ENCODE measurements at places on chromosomes 1 and 21.

GRCh38 chr1:208653426-208653825 lies 409.2 kb upstream of the PLXNA2 start:
- no peak for DNase-seq

- DNase-seq, result no peak
Observed at GRCh38 chr21:36882776-36883175, 83.7 kb downstream of the HLCS start.

DNA sequence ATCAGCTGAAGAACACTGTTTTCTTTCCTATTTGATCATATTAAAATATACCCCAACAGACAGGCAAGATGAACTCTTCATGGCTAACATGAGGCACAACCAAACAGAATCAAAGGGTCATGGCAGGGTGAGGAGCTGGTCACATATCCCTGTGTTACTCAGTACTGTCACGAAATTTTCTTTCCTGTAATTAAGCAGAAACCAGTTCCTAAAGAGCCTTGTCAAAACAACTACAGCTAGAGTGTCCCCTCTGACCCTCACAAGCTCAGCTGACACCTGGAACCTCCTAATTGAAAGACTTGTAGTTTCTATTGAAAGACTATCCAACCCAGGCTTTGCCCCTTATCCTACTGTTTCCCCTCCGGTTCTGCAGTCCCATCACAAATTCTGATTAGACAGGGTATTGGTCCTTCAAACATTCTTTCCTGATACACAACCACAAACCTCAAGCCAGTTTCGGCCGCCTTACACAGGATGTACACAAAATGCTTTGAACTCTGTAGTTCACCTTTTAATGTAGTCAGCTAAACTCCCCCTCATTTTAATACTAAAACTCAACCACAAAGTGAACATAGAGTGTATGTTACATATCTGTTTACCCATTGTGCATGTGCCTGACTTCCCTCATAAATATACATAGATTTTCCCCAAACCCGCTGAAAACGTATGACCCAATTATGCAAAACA lies 651.9 kb downstream of the MRPL39 start:
- DNase-seq, result no peak

- no peak for DNase-seq
Observed at GRCh38 chr1:55155522-55155921, 59.6 kb downstream of the USP24 start.

GRCh38 chr1:228305721-228306152 lies 97.9 kb downstream of the OBSCN start:
- DNase-seq, result no peak

DNA sequence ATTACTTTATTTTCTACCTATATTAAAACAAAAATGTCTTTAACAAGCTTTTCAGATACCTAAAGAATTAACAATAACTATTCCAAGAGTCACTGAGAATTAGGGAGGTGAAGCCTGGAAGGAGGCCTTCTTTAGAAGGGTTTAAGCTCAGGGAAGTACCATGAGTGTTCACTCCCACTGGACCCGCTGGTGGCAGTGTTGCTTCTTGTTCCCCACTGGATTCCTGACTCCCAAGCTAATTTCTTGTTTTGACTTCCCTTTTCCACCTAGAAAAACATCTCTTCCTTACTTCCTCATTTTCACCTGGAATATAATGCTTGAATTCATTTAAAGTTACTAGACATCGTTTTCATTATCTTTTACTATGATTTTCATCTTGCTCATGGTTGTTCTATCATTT lies 264.2 kb downstream of the HMCN1 start:
- no peak for DNase-seq

DNA sequence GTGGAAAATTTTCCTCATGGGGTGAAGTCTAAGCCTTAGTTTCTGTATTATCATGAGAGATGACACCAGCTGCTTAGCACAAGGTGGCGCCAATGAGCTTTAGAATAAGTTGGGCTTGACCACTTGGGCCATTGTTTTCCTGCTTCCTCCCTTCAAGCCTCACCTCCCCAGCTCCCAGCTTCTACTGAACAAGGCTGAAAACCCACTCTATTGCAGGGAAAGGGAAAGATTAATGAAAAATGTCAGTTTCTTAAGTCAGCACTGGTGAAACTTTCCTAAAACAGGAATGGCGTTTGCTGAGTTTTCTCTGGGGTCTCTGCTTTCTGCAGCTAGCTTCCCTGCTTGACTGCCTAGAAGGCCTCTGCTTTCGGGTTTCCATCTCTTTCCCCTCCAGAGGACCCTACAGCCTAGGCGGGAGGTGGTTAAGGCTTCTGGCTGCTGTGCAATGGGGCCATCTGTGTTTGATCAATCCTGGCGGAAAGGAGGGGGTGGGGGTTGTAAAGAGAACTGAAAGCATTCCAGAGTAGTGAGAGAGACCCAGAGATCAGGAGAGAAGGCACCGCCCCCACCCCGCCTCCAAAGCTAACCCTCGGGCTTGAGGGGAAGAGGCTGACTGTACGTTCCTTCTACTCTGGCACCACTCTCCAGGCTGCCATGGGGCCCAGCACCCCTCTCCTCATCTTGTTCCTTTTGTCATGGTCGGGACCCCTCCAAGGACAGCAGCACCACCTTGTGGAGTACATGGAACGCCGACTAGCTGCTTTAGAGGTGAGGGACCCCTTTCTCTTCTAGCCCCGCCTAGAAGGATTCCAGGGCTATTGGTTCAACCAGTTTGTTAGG lies at the start of gene OLFML3:
Gene OLFML3, plus strand, starts transcription at position 612 of the 840 bp plus-strand sequence. Its CDS starts 43 bp downstream, at position 655.
- no peak for DNase-seq

GRCh38 chr1:39044762-39045161 lies 18.6 kb downstream of the NDUFS5 start:
- no peak for DNase-seq

DNA sequence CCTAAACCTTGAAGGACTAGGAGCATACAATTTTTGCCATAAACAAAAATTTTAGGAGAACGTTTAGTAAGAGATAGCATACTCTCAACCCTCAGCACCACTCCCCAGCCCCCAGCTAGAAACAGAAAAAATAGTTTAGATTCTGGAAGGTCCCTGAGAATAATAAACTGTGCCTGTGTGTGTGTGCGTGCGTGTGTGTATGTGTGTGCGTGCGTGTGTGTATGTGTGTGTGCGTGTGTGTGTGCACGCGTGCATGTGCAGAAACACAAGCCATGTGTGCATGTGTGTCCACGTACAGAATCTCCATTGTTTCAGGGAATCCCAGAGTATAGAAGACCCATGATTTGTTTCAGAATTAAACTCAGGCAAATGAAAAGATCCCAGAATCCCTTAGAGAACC lies 62.6 kb downstream of the CASQ2 start:
- DNase-seq, result no peak

- no peak for DNase-seq
Observed at GRCh38 chr1:111242805-111243523, 15.5 kb downstream of the CHI3L2 start.

DNA sequence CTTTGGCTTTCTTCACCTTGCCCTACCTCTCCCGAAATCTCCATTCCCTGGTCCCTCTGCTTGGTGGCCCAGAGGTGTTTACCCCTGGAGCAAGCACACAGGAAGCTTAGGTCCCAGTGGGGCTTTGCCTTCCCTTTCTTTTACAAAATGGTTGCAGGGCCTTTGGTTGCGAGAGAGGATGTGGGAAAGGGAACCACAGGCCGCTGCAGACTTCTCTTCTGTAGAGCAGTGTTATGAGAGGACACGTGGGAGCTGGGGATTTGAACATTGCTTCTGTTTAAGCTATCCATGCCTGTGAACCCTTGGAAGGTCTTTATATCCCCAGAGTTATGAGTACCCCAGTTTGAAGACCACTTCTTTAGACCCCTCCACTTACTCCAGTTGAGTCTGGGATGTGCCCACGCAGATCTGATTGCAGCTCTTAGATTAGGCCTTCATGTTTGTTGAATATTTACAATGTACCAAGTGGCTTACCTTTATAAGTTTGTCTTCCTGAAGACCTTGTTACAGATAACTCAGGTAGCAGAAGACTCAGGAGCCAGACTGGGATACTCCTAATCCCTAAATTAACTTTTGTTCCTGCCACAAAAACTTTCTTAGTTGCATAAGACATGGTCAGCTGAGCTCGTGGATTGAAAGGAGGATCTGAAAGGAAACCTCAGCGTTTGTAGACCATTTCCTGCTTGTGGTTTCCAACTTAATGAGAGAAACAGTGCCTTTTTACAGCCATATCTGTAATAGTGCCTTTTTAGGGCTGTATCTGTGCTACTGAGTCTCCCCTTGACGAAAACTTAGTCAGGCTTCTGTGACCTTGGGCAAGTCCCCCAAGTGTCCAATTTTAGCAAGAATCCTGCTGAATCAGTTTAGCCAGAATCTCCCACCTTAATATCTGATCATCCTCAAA lies 21.9 kb upstream of the IVNS1ABP start:
- DNase-seq, result no peak

GRCh38 chr1:53734650-53735211 lies 4.2 kb downstream of the GLIS1 start:
- no peak for DNase-seq

GRCh38 chr1:163565166-163565565 lies 243.4 kb downstream of the NUF2 start:
- DNase-seq, result no peak

- no peak for DNase-seq
Observed at GRCh38 chr1:15742339-15742801, at the start of gene TMEM82. TSS of gene TMEM82 (plus strand) at chr1:15742499. CDS start at chr1:15742560, 61 bp downstream.

DNA sequence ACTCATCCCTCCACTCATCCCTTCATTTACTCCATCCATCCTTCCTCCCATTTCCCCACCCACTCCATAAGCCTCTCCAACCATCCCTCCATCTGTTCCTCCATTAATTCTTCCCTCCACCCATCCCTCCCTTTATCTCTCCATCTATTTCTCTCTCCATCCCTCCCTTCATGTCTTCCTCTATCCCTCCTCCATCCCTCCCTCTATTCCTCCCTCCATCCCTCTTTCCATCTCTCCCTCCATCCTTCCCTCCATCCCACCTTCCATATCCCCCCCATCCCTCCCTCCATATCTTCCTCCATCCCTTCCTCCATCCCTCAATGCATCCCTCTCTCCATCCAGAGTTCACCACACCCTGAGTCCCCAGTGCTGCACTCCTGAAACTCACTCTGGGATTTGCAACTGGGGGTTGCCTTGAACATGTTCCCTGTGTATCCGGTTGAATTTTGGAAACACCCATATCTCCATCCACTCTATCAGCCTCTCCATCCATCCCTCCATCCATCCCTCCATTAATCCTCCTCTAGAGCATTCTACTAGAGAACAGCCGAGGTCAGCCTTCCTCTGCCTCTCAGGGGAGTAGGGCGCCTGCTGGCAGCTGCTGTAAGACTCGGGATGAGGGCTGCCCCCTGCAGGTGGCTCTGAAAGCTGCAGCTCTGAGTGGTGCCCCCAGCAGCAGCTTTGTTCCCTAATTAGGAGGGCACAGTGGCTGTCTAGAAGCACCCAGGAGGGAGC lies 39.4 kb downstream of the ABCG1 start:
- DNase-seq, result no peak

- no peak for DNase-seq
Observed at GRCh38 chr1:109762039-109762585, 1.6 kb downstream of the EPS8L3 start.

DNA sequence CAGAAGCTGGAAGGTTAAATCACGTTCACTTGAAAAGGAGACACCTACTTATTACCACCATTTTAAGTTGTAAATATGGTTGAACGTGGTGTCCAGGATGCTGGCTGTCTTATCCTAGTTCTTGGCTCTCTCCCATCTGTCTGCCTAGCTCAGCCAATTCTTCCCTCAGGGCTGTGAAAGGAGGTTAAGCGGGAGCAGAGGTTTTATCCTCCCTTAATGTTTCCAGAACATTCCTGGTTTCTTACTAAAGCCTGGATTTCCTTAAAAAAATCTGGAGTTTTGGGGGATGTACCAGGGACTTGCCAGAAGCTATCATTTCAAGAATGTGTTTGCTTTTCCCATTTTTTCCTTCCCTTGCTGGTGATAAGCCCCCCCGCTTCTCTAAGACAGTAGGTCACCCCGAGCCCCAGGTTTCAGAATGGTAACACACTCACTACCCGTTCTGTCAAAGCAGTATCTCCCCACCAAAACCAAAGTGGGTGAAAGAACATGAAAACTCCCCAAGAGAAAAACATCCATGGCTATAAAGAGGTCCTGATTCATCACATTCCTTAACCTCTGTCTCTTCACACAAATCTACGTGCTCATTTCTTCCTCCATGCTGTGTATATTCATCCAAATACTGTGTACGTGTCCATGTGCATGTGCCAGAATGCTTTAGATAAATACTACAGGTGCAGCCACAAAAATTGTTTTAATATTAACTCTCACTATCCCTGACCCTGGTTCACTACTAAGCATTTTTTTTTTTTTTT lies 114.7 kb downstream of the MAP3K21 start:
- DNase-seq, result peak; percentile 22

- DNase-seq, result no peak
Observed at GRCh38 chr1:113751516-113751915, 7.8 kb downstream of the PHTF1 start.

DNA sequence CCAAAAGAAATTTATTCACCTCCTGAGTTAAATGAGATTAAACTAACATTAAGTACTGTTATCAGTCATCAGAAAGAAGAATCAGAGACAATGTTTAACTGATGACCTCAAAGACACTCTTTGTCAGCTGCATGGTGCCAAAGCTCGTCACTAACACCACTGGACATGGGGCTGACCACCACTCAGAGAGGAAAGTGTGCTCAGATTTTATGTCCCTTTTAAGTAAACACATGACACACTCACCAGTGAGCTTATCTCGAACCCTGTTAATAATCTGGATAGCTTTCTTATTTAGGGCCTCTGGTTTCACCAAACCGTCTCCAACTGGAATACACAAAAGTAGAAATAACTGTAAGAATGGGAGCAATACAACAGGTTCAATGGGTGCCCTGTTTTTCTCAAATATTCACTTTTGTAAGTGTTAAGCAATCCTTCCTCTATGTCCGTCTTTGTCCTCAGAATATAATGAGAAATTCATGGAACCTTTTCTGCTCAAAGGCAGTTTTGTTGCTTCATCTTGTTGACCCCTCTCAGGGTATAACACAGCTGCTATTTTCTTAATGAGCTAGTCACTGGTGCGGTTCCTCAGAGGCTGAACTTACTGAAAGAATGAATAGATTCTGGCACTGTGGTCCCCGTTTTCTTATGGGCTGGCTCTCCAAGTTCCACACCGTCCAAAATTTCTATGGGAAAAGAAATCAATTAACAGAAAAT lies 9.5 kb upstream of the EXOSC10 start:
- no peak for DNase-seq

DNA sequence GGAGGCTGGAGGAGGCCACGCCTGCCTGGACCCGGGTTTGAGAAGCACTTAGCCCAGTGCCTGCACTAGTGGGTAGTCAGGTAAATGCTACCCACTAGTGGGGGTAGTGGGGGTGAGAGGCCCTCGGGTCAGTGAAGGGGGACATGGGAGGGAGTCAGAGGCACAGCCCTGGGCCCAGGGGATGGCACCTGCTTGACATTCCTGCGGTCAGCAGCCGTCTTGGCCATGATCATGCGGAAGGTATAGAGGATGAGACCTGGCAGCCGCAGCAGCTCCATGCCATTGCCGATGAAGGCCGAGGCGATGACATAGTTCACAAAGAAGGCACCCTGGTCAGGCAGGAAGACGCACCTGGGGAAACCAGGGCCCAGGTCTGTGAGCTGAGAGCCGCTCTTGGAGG lies 28.7 kb downstream of the TMEM63A start:
- DNase-seq, result no peak

Data from cerebellar nuclear complex (tissue), 1 donor.